ENCODE measurements at places on chromosomes 6 and 20.

GRCh38 chr20:10157549-10157948 is 61.1 kb upstream of the SNAP25 start:
- DNase-seq = no peak

- DNase-seq = no peak
These were observed 10.1 kb downstream of the ISM1 start for GRCh38 chr20:13231031-13231752.

DNA sequence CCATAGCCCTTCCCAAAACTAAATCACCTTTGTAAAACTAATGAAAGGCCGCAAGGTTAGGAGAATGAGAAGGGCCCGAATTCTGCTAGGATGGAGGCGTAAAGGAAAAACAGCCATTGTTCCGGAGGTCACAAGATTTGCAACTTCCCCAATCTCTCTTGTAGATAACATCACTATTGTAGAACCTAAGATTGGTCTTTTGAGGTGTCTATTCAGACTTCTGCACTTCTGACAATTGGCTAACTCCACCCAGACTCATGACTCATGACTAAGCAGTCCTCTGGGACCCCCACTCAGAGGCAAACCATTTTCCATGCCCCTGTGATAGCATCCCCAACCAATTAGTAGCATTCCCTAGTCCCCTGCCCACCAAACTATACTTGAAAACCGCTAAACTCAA is 210.5 kb upstream of the SHLD1 start:
- no peak for DNase-seq

DNA sequence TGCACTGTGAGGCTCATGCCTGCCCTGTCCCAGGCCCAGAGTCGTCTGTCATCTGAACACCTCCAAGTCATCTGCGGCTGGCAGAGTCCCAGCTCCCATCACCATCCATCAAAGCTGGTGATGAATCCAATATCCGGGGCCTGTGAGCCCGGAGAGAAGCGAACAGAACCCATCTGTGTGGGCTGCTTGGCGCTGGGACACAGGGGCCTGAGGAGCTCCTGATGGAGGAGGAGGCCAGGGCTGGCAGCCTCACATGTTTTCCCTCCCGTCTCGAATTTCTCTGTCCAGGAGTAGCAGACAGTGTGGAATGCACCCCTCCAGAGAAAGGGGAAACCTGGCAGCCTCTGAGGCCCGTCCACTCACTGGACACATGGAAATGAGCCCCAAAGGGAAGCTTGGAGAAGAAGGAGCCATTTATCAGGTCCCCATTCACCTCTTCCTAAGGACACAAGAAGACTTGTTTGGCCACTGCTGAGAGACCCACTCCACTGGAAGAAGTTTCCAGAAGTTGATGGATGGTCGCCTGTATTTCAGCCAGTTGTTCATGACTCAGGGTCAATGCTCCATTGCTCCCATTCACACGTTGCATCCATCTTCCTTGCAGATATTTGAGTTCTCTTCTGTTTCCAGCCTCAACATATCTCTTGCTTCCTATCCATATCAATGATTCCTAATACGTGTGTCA is 307.5 kb upstream of the SULF2 start:
- no peak for DNase-seq

- DNase-seq = no peak
These were observed 301.4 kb upstream of the TBX18 start for GRCh38 chr6:85065831-85066230.

DNA sequence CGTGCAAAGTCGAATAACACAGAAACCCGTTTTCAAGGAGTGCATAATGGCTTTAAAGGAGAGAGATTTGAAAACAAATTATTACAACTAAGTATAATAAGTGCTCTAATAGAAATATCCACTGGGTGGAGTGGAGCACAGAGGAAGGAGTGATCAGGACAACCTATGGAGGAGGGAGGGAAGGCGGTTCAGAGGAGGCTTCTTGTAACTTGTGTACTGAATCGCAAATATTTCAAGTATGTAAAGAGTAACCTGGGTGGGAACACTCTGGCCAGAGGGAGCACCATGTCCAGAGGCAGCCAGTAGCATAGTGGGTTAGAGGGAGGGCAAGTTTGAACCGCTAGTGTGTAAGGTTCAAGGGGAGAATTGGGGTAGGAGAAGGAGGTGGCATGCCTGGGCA is 21.6 kb upstream of the TNFAIP3 start:
- DNase-seq = no peak

- no peak for DNase-seq
These were observed 995 bp downstream of the MYCT1 start for GRCh38 chr6:152698692-152699091.

GRCh38 chr20:14720251-14720650 is 382.8 kb upstream of the FLRT3 start:
- no peak for DNase-seq

GRCh38 chr6:18510644-18511033 is 123.5 kb downstream of the RNF144B start:
- DNase-seq = no peak

GRCh38 chr6:55069132-55069781 is 105.1 kb upstream of the HCRTR2 start:
- DNase-seq = no peak

DNA sequence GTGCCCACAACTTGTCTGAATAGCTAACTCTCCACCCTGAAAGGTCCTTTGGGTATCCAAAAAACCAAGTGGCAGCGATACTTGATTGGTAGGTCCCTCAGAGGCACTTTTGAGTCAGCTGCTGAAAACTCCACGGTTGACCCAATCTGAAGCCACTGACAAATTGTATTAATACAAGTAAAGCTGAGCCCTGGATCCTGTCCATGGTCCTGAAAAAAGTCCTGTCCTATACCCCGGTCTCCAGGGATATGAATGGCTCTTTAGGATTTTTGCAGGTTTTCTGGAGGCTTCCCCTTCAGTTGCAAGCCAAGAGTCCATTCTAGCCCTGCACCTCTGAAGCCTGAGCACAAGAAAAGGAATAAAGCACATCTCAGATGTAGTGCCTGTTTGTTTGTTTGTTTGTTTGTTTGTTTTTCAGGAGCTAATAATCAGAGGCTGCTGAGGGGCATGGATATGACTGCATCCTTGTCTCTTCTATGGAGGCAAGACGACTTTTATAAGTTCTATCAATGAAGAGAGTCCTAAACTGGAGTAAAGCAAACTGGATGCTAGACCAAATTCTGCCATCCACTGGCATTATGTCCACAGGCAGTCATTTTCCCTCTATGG is 1.7 kb upstream of the SLC12A5 start:
- no peak for DNase-seq

DNA sequence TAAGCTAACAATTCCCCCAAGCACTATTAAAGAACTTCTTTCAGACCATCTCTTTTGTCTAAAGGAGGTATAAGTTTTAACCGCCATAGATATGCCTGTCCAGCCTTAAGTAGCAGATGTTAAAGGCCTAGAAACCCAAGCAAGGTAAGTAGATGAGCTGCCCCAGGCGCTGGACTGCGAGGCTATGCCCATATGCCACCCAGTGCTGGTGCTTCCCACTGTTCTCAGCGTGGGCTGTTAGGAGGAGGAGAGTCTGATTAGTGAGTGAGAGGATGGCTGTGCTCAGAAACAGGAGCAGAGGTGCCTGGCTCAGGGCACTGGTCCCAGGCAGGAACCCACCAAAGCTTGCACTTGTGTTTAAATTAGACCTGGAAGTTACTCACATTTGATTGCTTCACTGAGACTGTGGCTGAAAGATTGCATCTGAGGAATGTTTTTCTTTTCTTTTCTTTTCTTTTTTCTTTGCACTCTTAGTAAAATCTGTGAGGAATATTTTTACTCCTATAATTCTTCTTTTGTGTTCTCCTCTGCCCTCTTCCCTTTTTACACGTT is 32.2 kb downstream of the PRPH2 start:
- no peak for DNase-seq

- peak; percentile 41 for DNase-seq
These were observed at the start of gene LRFN2 for GRCh38 chr6:40587240-40588069. Gene LRFN2 (minus strand): TSS chr6:40587364.

- no peak for DNase-seq
These were observed 45.8 kb downstream of the GINS1 start for GRCh38 chr20:25453035-25453810.
